ENCODE measurements at places on chromosomes 13 and 19. TPM values are rescaled to one million over a fixed set of nuclear protein-coding genes. Genes with fewer than 3 reads are reported as not detected.

Gene SYCN
- not detected for total RNA-seq

Gene ZNF729
- total RNA-seq, result 0.16 TPM

Gene CD22
- 0.66 TPM for total RNA-seq

Gene FEM1A
- 19.0 TPM for total RNA-seq

Gene CEBPA
- total RNA-seq, result 3.5 TPM

Gene NALCN
- total RNA-seq, result 11.3 TPM

Gene KLK2
- total RNA-seq, result not detected

Gene WDR87
- total RNA-seq, result not detected

Gene COL5A3
- total RNA-seq, result 31.9 TPM

Gene SIGLECL1
- total RNA-seq, result not detected

Gene STOML3
- not detected for total RNA-seq

Gene PROZ
- total RNA-seq, result not detected

Gene DAND5
- 5.2 TPM for total RNA-seq

Gene OR4F17
- total RNA-seq, result not detected

Gene LCP1
- 13.7 TPM for total RNA-seq

Gene ZNF829
- 7.9 TPM for total RNA-seq

Gene COMP
- 0.60 TPM for total RNA-seq

Gene SHANK1
- 12.0 TPM for total RNA-seq

Gene MYH14
- 29.9 TPM for total RNA-seq

Gene GPR4
- 0.71 TPM for total RNA-seq

Gene PLK5
- total RNA-seq, result 0.16 TPM

Gene KIR2DL1
- not detected for total RNA-seq

Gene ZNF813
- total RNA-seq, result 8.0 TPM

Gene GPATCH1
- 18.3 TPM for total RNA-seq

Gene SRRM5
- total RNA-seq, result not detected

Gene CCNA1
- 3.7 TPM for total RNA-seq

Gene PEPD
- 34.9 TPM for total RNA-seq

Gene ICAM5
- 3.4 TPM for total RNA-seq

Gene CGB1
- total RNA-seq, result not detected

Gene TLE6
- total RNA-seq, result 5.2 TPM

Measured in camera-type eye (tissue), 1 donor.